ENCODE measurements at places on chromosomes 6 and 20.

GRCh38 chr6:113829696-113830045, 27.5 kb upstream of the MARCKS start:
- DNase-seq, result no peak

GRCh38 chr6:25318589-25318988, 39.4 kb downstream of the CARMIL1 start:
- no peak for DNase-seq

DNA sequence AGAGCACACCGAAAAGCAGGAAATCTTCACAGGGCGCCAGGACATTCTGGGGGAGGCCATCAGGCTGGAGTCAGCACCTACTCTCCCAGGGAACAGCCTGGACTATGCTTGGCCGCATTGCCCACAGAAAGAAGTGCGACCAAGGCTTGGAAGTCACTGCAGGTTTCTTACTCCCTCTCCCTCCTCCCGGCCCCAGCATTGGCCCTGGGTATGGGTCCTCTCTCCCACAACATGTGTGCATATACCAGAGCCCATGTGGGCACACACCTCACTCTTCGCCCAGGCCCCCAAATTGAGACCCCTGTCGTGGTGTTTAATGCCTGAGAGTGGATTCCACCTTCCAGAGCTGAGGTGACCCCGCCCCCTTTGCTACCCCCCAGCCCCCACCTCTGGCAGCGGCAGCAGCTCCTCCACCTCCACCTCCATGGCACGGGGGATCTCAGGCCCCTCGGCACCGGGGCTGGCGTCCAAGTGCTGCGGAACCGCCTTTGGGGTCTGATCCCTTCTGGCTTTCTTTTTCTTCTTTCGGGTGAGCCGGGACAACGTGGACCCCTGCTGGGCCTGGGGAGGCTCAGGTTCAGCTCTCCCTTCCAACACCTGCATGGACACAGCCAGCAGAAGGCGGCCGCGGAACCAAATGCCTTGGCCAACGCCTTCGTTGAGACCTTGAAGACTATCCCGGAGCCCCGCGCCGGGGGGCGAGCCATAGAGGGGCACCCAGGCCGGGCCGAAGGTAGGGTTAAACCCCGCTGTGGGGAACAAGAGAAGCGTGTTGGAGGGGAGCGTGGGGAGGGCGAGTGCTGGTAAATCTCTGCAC, 15.2 kb upstream of the SPAG4 start:
- DNase-seq, result no peak

DNA sequence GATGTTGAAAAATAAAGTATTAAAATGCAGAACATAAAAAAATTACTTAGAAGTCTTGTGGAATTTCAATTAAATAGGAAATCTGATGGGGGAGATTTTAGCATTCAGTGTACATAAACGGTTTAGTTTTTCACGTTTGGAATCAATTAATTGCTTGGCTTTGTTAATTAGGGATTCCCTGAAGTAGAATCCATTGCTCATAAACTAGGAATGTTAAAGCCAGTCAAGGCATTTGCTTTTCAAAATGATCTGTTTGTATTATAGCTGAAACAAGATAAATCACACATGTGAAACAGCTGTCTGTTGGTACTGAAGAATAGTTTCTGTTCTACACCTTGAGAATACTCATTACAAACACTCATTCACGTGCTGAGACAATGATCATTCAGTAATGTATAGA, 297.9 kb downstream of the TBC1D7 start:
- no peak for DNase-seq

- DNase-seq, result no peak
These were observed 62.4 kb downstream of the JAG1 start for GRCh38 chr20:10611357-10611756.

DNA sequence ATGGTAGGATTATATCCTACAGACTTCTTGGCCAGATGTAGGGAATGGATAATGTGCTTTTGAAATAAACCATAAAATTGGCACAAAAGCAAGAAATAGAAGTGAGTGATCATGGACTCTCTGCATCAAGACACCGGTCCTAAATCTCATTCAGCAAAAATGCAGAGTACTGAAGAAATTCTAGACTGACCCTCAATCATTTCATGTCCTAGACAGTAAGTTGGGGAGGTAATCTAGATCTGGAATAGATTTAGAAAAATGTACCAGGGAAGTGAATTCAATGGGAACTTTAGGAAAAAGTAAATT, 69.7 kb upstream of the ADTRP start:
- no peak for DNase-seq

DNA sequence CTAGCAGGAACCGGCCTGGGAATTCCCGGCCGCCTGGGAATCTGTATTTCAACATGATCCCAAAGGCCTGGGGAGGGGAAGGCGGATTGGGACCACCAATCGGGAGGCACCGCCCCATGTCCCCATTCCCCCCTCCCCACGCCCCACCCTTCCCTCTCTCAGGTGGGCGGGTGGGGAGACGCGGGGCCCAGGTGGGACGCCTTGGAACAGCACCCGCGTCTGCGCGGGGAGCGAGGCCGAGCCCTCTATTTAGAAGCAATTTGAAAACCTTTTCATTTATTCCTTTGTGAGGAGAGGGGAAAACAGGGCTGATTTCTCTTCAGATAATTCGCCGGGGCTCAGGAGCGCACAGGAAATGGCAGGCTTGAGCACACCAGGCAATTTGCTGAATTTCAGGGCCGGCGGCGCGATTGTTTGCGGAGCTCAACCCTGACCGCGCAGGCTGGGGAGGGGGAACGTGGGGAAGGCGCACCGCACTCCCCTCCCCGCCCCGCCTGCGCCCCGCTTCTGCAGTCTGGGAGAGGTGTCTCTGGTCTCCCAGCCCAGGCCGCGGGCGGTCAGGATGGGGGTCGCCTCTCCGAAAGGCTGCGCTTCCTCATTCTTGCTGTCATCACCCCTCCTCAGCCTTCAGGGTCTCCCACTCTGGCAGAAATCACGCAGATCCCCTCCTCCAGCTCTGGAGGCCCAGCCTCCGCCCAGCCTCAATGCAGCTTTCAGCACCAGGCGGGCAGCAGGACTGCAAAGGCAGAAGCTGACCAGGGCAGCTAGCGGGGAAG, 170.0 kb downstream of the GRM4 start:
- no peak for DNase-seq

- no peak for DNase-seq
These were observed 16.1 kb upstream of the MRGBP start for GRCh38 chr20:62780204-62780603.

DNA sequence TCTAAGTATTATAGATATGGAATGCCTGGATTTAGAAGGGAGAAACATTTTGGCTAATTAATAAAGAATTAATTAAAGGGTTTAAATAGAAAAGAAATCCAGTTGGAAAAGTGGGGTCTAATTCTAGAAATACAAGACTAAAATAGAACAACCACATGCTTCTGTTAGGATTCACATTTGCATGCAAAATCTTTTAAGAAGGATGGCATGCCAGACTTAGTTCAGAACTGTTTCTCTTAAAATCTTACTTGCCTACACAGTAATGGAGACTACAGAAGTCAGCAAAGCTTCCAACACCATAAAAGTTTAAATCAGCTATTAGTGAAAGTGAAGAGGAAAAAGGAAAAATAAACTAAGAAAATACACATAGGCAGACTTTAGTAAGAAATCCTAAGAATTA, 32.7 kb upstream of the KATNA1 start:
- no peak for DNase-seq

DNA sequence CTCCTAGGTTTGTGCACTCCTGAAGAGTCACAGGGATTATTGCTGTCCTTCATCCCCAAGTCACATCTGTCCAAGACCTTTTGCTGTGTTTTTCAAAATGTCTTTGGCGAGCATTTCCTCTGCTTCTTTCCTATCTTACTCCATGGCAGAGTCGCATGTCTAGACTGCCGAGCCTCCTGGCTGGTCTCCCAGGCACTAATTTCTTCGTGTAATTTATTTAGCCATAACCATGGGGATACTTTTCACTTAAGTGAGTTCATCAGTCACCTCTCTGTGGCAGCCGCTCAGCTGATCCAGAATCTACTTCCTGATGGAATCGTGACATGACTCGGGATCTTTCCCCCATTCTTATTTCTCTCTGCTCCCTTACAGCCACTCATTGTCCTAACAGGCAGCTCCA, 25.8 kb downstream of the ADGRF5 start:
- DNase-seq, result no peak

- DNase-seq, result no peak
These were observed 357 bp downstream of the PCSK2 start for GRCh38 chr20:17227219-17227575.

- peak; percentile 86 for DNase-seq
These were observed 89.8 kb upstream of the PRSS16 start for GRCh38 chr6:27157459-27158315.

GRCh38 chr6:156698239-156699016, 78.8 kb upstream of the ARID1B start:
- DNase-seq, result no peak

All from NCI-H2081 (cell line).